ENCODE measurements at places on chromosomes 3 and 15.

GRCh38 chr3:140629357-140630137, 48.3 kb upstream of the TRIM42 start:
- DNase-seq = no peak

DNA sequence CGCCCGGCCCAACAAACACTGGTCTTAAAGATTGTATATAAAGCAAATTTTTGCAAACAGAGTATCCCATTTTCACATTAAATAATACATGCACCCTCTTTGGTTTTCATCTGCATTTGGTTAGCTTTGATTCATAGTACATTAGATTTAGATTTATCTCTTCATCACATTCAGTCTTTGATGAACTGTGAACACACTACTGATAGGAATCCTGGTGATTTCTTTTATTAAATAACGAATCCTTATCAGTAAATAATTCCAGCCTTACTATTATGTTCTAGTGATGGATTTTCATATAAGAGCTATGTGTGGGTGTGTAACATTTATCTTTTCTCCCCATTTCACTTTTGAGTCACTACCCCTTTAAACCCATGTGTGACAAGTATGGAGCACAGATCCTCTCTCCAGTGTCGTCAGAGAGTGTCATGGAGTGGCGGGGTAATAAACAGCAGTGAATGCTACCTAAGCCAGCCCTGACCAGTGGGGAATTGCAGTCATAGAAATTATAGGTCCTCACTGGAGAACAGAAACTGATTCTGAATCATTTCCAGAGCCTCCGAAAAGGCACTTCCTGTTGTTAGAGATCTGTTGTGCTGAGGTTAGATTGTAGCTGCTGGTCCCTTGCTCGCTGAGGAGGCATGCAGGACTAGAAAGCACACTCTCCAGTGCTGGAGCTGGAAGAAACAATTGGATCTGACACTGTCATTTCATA, 22.0 kb downstream of the SLC7A14 start:
- DNase-seq = peak; percentile 44

DNA sequence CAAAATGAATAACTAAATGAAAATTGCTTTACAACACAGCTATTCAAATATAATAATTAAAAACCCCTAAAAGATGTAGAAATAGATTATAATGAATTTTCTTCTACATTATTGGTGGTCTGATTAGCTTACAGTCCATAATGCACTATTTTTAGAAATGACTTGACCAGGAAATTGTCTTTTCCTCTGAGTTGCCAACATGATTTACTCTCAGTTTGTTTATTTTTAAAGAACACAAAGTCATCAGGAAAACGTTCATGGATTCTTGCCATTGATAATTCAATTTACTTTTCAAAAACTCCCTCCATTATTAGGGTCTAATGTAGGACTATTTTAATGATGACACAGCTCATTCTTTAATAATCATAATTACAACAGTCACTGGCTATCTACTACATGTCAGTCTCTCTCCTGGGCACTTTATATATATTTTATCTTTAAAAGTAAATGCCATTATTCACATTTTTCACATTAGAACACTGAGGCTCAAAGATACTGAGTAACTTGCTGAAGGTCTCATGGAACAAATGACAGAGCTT, 1.1 kb downstream of the TM4SF18 start:
- no peak for DNase-seq

- no peak for DNase-seq
These were observed 5.3 kb downstream of the ARL6IP5 start for GRCh38 chr3:69090021-69090420.

- DNase-seq = peak; percentile 31
These were observed 578 bp downstream of the OIP5 start for GRCh38 chr15:41331833-41332193.

DNA sequence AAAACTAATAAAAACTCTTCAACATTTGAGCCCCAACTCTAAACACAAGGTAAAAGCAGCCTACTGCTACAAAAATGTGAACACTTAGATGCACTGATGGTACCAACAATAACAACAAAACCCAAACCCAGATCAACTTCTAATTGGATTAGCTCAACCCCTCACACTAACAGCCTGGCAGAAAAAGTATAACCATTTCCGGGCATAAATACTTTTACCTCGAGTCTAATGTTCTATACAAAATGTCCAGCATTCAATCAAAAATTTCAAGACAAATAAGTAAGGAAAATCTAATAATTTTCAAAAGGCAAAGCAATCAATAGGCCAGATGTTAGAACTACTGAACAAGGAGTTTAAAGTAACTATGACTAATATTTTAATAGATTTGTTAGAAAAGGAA, 303.3 kb downstream of the ARRDC4 start:
- DNase-seq = no peak

GRCh38 chr3:150462108-150462507, 54.0 kb downstream of the TSC22D2 start:
- no peak for DNase-seq

DNA sequence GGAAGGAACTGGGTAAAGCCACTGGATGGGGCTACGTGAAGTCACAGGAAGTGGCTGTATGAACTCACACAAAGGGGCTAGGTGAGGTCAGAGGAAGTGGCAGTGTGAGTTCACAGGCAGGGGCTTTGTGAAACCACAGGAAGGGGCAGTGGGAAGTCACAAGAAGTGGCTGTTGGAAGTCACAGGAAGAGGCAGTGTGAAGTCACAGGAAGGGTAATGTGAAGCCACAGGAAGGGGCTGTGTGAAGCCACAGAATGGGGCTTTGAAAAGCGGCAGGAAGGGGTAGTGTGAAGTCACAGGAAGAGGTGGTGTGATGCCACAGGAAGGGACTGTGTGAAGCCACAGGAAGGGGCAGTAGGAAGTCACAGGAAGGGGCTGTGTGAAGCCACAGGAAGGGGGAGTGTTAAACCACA, 34.6 kb downstream of the GASK1A start:
- DNase-seq = no peak

DNA sequence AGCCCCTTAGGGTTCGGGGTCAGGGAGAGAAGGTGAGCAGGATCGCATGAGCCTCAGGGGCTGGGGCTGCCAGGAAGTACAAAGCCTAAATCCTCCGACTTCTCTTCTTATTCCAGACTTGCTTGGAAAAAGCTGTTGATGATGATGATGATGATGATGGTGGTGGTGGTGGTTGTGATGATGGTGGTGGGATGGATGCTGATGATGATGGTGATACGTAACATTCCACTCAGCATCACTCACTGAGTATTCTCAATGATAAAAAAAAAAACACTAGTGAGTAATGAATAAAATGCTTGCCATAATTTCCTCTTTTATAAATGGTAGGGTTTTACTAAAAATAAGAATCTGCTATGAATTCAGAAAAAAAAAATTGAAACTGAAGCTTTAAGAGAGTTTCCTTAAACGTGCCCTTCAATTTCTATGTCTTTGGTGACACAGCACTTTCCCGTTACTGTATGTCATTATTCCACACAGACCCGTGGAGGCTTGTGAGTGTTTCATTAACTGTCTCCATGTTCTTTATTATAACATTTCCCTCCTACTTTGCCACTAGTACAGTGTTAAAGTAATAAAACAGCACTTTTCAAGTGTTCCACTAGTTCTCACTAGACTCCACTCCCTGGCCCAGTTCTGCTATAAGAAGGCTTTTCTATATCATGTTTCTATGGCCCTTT, 5.4 kb upstream of the ACAN start:
- DNase-seq = no peak

DNA sequence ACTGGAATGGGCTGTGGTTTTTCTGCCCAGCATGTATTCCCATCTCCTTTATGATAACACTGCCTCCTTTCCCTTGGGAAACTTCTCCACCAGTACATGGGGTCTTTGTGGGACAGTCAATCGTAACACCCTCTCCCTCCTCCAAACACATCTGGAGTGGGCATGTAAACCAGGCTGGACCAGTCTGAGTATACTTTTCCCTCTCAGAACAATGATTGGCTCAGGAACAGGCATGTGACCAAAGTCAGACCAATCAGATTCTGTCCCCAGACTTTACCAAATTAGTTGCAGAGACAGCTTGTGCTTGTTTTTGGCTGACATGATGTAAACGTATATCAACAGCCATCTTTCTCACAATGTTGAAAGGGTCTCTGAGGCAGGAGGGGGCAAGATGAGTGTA, 97.1 kb upstream of the CRBN start:
- DNase-seq = no peak

- no peak for DNase-seq
These were observed 1272.9 kb downstream of the ROBO1 start for GRCh38 chr3:78494851-78495250.

GRCh38 chr15:64621056-64621455, 154.3 kb downstream of the RBPMS2 start:
- no peak for DNase-seq

DNA sequence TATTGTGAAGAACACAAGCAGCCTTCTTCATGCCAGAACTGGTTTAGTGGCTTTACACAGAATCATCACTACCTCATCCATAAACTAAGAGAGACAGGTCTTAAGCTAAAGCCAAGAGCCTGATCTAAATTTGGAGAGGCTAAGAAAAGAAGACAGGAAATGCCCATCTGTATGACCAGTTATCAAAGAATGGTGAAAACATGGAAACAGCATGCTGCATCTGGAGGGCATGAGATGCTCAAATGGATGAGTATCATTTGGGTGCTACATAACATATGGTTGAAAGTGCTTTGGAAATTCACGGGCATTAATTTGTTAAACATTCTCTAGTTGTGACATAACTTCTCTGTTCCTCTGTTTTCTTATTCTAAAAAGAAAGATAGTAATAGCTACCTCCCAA, 112.5 kb downstream of the CPNE4 start:
- DNase-seq = no peak

DNA sequence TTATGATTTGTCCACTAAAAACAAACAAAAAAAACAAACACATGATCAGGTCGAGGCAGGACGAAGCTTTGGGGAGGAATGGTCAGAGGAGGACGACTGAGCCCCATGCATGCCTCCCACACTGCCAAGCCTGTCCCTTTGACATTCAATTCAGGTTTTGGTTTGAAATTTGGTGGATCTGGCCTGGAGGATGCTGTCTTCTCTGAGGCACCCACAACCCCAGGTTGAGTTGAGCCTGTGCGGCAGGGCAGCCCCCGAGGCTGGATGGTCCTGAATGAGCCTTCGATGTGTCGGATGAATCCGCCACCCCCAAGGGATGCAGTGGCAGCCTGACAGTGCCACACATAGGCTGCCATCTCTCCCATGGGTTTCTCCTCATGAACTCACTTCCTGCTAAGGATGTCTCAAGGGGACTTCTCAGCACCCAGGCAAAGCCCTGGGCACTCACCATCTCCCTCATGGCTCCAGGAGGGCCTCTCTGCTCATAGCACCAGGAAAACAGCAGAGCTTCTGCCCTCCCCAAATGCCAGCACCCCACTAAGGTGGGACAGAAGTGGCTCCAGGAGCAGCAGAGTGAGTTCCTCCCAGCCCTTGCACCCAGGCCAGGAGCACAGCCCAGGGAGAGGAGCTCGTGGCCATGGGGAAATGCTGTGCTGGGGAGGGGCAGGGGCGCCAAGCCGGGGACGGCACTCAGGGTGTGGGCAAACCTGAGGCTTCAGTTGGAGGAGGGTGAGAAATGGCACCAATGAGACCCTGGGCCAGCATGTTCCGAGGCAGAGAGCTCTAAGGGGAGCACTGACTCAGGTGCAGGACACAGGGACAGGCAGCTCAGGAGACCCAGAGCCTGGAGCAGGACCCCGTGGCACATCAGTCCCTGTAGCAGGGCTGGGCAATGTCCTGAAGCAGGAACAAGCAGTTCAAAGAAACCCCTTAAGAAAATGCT, 18.5 kb downstream of the PRR23E start:
- no peak for DNase-seq

GRCh38 chr3:63908081-63908736, 4.0 kb downstream of the SCAANT1 start:
- DNase-seq = no peak

DNA sequence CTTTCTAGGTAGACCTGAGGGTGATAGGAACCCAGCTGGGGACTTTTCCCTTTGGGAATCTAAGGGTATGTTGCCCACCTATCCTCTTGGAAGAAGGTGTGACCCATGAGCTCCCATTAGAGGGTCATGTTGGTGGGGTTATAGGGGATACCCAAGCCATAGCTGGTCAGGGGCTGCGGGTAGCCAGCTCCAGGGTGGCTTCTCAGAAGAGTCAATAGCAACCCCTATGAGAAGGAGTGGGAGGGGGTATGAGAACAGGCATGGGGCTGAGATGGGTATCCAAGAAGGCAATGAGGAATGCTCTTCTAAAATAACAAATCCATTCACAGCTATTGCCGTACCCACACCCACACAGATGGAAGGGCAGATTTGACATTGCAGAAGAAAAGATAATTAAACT, 217.8 kb downstream of the UACA start:
- no peak for DNase-seq

DNA sequence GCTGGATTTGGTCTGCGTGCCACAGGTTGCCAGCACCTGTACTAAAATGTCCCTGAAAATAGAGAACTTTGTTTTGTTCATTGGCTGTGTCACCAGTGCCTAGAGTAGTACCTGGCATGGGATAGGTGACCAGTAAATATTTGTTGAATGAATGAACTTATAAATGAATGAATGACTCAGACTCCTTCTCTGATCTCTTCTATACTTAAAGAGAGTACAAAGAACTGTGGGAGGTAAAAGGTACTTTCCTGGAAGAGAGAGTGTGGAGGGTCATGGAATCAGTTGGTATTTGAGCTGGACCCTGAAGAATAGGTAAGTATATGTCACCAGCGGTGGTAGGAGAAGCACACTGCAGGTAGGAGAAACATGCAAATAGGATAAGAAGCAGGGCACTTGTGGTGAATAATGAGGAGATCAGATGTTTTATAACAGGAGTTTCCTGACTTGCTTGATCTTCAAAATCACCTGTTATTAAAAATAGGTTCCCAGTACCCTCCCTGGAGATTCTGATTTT, 149.4 kb downstream of the LPP start:
- no peak for DNase-seq

- DNase-seq = no peak
These were observed 313.6 kb upstream of the ATP11B start for GRCh38 chr3:182479419-182480336.

- no peak for DNase-seq
These were observed 41.6 kb downstream of the ATP2B2 start for GRCh38 chr3:10463533-10464434.

- DNase-seq = no peak
These were observed 18.3 kb upstream of the IGF2BP2 start for GRCh38 chr3:185843126-185843525.

- DNase-seq = peak; percentile 68
These were observed 1.0 kb downstream of the IQSEC1 start for GRCh38 chr3:13072239-13072599.

GRCh38 chr3:42080453-42080872, 10.7 kb upstream of the TRAK1 start:
- peak; percentile 95 for DNase-seq

DNA sequence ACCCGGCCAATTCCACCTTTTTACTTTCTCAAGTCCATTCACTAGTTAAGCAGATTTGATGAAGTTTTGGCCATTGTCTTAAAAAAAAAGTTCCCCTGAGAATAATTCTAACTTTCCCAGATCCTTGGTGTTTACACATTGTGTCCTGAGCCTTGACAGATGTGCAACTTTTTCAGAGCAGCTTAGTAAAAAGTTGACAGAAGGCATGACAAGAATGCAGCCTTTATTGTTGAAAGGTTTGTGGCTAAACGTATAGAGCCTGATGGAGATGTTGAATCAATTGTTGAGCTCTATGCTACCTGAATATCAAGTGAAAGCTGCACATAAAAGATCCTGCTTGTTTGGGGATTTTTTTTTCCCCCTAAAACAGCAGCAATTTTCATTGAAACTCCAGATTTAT, 75.3 kb upstream of the CMTM7 start:
- no peak for DNase-seq

GRCh38 chr3:185382154-185382553, 19.2 kb downstream of the MAP3K13 start:
- DNase-seq = no peak

- no peak for DNase-seq
These were observed 10.9 kb downstream of the TRIP4 start for GRCh38 chr15:64398575-64398974.

Data from pons (tissue), 1 donor.